ENCODE measurements at places on chromosomes 6 and 20. TPM values are rescaled to one million over a fixed set of nuclear protein-coding genes. Genes with fewer than 3 reads are reported as not detected.

Gene ZBTB22
- 11.2 TPM for total RNA-seq

Gene AIF1
- total RNA-seq = not detected

Gene F13A1
- total RNA-seq = 0.06 TPM

GRCh38 chr6:32436995-32437836 lies 2.5 kb upstream of the HLA-DRA start:
- DNase-seq = no peak

GRCh38 chr6:167759912-167760311 lies 66.8 kb upstream of the AFDN start:
- no peak for DNase-seq

- no peak for DNase-seq
Observed at GRCh38 chr20:1083431-1084080, 34.8 kb upstream of the PSMF1 start.

GRCh38 chr20:13117200-13117599 lies 103.9 kb upstream of the ISM1 start:
- DNase-seq = no peak

DNA sequence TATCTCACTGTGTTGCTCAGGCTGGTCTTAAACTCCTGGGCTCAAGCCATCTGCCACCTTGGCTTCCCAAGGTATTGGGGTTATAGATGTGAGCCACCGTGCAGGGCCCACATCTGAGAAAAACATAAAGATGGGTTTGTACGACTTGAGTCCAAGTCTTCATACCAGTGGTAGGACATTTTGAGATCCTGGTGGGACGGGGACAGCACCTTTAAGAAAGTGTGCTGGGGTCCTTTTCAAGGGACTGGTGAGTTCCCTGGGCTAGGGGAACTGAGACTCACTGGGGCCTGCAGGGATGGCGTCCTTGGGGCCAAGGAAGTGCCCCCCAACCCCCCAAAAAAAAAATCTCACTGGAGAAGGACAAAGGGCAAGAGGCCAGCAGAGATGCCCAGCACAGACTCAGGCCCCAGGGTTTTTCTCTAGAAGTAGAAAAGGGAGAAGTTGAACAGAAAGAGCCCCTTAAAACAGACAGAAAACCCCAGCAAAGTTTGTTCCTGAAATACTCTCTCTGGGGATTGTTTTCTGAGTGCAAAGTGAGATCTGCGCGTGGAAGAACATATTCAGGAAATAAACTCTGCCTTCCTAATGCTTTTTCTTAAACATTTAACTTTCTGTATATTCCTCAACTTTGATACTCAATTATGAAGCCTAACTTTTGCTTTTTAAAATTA lies 10.7 kb downstream of the OSBPL2 start:
- no peak for DNase-seq

All from Daoy (cell line).